ENCODE measurements at places on chromosomes 7 and 10.

GRCh38 chr7:133576612-133577168 is 323.8 kb downstream of the EXOC4 start:
- DNase-seq, result no peak

DNA sequence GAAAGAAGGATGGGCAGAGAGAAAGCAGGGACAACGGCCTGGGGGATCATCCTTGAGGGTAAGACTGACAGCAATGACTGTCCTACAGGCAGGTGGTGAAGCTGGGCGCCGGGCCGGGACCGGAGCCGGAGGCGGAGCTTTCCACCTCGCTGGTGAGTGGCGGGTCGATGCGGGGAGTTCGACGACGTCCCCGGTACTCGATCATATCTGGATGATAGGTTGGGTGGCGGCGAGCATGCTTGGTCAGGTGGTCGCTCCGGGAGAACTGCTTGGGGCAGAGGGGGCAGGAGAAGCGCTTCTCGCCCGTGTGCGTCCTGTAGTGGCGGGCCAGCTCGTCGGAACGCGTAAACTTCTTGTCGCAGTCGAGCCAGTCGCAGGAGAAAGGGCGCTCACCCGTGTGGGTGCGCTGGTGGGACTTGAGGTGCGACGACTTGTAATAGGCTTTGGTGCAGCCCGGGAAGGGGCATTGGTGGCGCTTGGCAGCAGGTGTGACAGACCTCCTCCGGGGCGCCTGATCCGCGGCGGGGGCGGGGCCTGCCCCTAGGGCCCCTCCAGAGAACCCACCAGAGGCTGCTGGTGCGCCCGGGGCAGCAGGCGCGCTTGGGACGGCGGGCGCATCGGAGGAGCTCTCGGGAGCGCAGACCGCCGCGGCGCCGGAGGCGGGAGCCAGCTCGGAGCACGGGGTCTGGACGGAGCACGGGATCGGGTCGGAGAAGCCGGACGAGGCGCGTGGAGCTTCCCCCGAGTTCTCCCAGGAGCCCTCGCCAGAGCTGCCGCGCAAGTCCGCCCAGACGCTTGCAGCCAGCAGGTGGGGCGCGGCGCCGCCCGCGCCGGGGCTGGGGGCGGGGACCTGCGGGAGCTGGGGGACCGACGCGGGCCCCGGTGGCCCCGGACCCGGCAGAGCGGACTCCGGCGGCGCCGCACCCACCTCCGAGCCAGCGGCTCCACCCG is 752 bp downstream of the KLF14 start:
- DNase-seq, result peak; percentile 70

DNA sequence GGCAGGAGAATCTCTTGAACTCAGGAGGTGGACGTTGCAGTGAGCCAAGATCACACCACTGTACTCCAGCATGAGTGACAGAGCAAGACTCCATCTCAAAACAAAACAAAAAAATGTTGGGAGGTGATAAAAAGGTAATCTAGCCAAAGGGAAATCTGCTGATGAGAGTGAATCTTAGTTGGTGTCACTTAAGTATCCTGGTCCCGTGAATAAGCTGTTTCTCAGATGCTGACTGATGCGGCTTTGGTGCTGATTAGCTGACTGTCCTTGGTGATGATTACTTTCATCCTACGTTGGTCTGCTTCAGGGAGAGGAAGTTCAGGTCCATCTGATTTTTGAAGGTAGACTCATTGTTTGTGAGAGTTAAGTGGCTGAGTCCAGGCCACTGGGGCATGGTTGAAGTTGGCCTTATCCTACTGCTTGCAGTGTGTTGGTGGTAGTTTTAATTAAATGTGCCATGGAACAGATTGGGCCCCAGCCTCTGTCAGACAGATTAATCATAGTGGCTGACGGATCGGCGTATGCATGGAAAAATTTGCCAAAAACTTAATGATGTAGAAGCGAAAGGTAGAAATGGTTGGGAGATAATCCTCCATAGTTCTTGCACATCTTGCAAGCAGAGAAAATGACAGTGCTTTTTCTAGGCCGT is 17.4 kb upstream of the TMEM236 start:
- DNase-seq, result no peak

DNA sequence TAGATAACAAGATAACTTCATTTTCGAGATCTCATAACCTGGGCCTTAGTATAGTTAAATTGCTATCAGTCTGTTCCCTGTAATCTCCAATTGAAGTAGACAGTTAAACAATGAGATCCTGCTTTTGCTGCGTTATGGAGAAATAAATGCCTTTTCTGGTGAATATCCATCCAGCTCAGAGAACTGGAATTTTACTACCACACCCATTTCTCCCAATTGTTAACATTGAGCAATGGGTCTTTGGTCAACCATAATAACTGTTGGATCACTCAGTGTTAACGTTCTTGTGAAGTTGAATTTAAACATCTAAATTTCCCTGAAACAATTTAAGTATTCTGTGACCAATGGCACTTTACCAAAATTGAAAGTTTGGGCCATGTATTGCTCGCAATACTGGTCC is 3.0 kb downstream of the CALU start:
- DNase-seq, result no peak

- no peak for DNase-seq
Observed at GRCh38 chr10:119189811-119190282, 11.2 kb upstream of the PRDX3 start.

DNA sequence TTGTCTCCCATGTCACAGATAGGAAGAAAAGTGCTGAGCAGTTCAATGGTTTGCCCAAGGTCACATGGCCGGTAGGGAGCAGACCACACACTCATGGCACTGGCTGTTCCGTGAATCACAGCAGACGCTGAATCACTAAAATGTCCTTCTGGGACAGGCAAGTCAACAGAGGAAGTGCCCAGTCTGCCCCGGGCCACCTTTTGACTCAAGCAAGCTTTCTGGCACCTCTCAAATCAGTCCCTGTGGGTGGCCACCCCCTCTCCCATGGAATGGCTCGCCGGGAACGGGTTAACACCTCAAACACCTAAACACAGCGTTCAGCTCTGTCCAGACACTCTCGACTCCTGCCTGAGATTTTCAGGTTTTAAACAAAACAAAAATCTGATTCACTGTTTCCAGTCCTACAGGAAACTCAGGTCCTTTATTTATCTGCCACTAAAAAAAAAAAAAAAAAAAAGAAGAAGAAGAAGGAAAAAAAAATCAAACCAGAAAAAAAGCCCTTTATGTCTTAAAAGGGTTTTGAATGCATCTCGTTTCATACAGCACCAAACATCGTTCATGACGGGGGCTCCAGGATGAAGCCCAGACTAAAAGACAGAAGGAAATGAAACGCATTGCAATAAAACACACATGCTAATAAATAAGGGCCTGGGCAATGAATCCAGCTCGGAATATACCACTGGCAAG is 15.5 kb downstream of the CARD11 start:
- DNase-seq, result peak; percentile 83

- DNase-seq, result no peak
Observed at GRCh38 chr7:28481091-28481926, 69.0 kb downstream of the CREB5 start.

- DNase-seq, result no peak
Observed at GRCh38 chr7:141228482-141228881, 154.6 kb downstream of the TMEM178B start.

DNA sequence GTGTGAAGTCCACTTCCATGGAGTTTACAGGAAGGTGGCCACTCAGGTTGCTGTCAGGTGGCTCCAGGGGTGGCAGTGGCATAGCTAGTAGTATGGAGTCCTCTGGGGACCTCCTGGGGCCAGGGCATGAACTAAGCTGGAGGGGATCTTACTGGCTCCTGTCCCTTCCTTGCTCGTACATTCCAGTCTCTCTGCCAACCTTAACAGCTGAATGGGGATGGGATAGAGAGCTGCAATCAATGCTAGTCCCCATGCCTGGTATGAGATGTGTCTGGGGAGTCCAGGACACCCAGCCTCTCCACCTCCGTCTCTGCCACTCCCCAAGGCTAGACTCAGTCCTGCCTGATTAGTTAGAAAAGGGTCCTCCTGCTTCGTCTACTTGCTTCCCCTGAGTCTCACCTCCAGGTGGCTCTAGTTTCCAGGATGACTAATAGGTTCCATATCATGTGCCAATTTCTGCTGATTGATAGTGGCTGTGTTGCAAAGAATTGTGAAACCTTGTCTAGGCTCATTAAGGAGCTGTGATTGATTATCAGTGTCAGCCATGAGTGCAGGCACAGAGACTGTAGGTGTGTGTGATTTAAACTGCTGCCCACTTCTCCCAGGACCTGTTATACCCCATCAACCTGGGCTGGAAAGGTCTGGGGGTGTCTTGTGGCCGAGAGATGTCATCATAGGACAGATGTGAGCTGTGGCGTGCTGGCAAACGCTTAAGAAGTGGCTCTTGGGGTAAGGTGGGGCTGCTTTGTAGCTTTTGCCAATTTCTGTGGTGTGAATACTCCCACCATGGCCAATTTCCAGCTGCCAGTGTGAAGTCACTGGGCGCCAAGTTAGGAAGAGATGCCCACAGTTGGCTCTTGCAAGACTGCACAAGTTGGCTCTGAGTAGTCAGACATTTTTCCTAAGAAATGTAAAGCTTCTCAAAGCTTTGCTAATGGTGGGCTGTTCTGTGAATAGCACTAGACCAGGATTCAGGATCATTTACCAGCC is 59.8 kb downstream of the COL13A1 start:
- no peak for DNase-seq

DNA sequence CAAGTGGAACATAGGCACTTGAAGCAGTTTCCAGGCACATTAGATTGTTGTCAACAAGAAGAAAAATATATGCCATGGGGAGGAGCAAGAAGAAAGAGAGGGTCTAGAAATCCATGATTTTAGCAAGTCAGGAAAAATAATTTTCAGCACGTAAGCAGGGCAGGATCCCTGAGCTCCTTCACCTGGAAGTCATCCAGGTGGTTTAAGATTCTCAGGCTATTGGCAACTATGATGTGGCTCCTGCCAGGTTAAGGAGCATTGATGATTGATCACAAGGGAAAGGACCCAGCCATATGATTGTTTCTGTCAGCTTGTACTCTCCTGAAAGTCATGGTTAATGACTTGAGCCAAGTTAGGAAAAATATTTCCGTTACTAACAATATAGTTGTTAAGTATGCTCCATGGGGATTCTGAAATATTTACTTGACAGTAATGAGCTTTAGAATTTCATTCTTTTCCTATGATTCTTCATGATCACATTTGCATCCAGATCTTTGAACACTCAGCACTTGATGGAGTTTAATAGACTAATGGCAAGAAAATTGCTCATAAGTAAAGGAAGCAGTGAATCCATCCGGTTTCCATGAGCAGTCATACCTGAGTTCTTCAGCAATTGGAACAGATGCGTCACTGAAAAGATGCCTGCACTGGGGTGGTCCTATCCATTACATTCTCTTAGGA is 209.1 kb downstream of the BICC1 start:
- no peak for DNase-seq

- no peak for DNase-seq
Observed at GRCh38 chr10:111089293-111089692, 12.5 kb downstream of the ADRA2A start.

GRCh38 chr10:103455235-103455634 is 3.1 kb upstream of the CALHM2 start:
- DNase-seq, result no peak

DNA sequence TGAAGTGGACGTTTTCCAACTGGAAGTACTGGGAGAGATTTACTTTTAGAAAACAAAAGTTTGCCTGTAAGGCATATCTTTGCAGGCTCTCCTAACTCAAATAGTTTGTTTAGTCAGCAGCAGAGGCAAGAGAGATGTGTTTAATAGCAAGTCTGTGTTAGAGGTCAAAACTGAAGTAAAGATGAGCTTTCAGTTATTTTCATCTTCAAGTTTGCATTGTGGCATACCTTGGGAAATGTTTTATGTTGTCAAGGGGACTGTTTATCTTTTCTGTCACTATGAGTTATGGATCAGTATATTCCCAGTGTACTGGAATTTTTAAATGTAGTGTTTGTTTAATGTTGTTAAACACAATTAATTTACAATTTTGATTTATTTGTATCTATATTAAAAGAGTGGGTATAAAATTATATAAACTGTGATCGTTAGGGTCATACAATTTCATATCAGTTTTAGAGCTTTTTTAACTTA is 169.7 kb upstream of the PPP1R3A start:
- DNase-seq, result no peak

GRCh38 chr7:148434181-148434757 is 156.3 kb upstream of the C7orf33 start:
- no peak for DNase-seq

- no peak for DNase-seq
Observed at GRCh38 chr7:1106063-1106792, 18.3 kb downstream of the GPER1 start.

GRCh38 chr7:72405871-72406270 is 6.3 kb downstream of the CALN1 start:
- DNase-seq, result no peak

DNA sequence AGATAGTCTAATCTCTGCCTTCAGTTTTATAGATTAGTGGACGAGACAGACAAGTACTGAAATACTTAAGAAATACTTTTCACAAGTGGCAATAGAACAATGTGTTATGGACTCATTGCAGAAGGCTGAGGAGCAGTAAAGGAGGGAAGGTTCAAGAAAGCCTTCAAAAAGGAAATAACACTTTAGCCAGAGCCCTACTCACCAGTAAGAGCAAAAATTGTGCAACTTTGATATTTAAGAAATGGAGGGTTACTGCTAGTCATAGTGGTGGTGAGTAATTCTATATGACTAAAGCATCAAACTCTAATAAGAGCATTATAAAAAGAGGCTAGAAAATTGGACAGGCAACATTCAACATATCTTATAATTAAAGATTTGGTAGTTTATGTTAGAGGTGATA is 28.8 kb downstream of the PTPN12 start:
- DNase-seq, result no peak

DNA sequence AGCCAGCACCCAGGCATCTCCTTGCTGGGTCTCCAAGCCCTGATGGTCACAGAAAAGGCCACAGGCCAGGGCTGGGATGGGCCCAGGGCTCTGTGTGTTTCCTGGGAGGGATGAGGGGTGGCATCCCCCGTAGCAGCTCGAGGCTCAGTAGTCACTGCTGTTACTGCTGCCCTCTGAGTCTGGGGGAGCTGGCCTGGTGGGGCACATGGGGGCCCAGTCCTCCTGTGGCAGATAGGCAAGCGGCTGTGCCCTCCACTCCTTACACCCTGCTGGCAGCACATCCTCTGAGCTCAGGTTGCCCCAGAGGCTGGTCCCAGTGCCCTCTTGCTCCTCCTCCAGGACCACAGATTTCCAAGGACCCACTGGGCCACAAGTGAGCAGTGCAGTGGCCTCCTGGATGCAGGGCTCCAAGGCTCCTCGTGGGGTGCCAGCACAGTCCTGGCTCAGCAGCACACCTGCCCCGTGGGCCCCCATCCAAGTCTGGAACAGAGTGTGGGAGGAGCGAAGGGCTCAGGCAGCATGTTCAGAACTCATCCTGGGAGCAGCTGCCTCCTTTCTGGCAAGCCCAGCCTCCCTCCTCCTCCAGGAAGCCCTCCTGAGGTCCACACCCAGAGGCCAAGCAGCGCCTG is 31.5 kb upstream of the TUBB8 start:
- DNase-seq, result no peak

- DNase-seq, result no peak
Observed at GRCh38 chr10:106182542-106182941, 982.0 kb downstream of the SORCS1 start.

DNA sequence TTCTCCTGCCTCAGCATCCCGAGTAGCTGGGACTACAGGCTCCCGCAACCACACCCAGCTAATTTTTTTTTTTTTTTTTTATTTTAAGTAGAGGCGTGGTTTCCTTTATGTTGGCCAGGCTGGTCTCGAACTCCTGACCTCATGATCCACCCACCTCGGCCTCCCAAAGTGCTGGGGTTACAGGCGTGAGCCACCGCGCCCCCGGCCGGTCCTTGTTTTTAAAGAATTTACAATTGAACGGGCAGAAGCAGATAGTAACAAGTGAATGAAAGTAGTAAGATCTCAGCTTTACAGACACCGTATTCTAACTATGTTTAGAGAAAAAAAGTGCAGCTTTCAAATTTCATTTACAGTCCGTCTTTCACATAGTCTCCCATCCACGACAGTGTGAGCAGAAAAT is 112.5 kb upstream of the VWC2 start:
- no peak for DNase-seq

- no peak for DNase-seq
Observed at GRCh38 chr7:55878691-55879090, 8.6 kb upstream of the ZNF713 start.

Measured in activated effector memory CD4-positive, alpha-beta T cell treated with anti-CD3 and anti-CD28 coated beads, Interleukin-2, amount 50 U/mL, for 16 hours (primary cell).